A549 treated with Mapracorat at 1 μM for 4 hours (cell line): ENCODE measurements at places on chromosomes 12 and 14. TPM values are rescaled to one million over a fixed set of nuclear protein-coding genes. Genes with fewer than 3 reads are reported as not detected.

Gene NTS
- total RNA-seq: 56.7 to 95.4 TPM (median 84.3 TPM) in 5 replicates

Gene RDH12
- not detected in 5 replicates for total RNA-seq

Gene TMPRSS12
- total RNA-seq: not detected in 5 replicates

Gene GCH1
- 3.2 to 4.7 TPM (median 4.2 TPM) in 5 replicates for total RNA-seq

Gene SOX5
- not detected in 5 replicates for total RNA-seq

Gene PRKCH
- 4.5 to 5.9 TPM (median 5.4 TPM) in 5 replicates for total RNA-seq

Gene HRK
- 1.0 to 1.6 TPM (median 1.4 TPM) in 5 replicates for total RNA-seq
